Osteocyte (in vitro differentiated cells): ENCODE measurements at places on chromosomes 4 and X.

DNA sequence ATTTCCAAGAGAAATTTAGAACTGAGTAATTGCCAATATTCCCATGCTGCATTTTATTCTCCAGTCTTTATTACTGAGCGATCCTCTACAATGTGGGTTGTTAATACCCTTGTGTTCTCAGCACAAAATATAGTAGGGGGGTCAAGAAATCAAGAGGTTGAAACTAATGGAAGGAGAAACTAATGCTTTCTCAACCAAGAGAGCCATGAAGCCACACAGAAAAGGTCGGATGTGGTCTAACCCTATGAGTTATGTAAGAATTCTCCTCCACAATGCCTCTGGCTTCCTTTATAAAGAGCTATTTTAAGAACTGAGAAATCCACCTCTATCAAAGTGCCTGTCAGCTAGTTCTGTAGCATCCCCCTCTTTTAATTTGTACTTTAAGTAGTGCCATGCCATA, 268.5 kb downstream of the CHIC1 start:
- no peak for DNase-seq

DNA sequence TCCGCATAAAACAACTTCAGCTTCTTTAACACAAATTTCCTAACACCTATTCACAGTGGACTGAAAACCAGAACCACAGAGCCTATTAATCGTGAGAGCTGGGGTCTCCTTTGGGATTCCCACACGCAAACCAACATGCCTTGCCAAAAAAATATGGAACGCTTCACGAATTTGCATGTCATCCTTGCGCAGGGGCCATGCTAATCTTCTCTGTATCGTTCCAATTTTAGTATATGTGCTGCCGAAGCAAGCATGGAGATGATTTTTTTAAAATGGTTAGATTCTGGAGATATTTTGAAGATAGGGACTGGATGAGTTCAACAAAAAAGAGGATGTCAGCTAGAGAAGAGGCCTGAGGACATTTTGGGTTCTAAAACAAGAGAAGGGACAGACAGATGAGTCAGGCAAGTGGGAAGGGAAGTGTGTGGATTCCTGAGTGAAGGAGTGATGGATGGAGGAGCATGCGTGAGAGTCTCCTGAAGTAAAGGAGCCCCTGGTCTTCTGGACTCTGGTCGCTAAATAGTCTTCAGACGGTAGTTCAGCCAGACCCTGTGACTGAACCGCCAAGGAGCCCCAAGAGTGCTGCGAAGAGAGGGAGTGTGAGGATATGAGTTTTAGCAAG, 9.5 kb upstream of the GATA1 start:
- DNase-seq: no peak

DNA sequence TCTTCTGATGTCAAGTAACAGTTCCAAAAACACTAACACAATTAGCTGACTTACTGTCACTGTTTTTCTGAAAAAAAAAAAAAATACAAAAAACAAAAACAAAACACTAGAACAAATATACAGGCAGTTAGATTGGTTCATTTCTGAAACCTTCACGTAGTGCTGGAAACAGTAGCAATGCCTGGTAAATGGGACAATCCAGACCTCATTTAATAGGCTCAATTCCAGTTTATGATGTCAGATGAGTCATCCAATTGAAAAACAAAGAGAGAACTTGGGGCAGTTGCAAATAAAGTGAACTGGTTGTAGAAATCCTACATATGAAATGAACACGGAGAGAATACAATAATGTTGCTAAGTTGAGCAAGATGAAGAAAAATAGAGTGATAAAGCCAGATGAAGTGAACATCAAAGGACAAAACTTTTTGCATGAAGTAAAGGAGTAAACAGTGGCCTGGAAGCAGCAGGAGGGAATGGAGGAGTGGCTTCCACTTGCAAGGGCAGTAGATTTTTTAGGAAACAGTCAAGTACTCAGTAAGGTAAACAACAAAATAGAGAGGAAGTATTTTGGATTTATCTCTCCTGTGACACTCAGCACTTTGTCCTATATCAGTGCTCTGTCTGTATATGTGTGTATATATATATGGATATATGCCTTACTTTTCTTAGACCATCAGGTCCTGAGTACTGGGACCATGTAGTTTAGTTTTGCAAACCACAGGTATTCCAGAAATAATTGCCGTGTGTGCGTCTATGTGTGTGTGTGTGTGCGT, 39.3 kb upstream of the MAGEA10 start:
- DNase-seq: no peak

GRCh38 chr4:109408711-109409110, 24.9 kb upstream of the SEC24B start:
- DNase-seq: no peak

DNA sequence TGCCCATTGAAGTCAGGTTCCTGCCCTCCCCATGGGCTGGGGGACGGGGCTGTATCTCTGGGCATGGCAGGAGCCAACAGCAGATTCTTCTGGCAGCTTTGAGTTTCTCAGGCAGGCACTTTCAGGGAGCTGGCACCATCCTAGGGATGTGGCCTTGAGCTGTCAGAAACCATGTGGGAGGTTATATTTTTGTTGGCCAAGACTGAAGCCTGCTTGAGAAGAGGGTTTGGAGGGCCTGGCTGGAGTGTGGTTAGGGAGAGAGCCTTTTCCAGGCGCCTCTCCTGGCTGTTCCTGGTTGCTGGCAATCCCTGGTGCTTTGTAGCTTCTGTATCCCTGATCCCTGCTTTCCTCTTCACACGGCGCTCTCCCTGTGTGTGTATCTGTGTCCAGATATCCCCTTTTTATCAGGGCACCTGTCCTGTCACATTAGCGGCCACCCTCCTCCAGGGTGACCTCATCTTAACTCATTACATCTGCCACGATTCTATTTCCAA, 30.6 kb upstream of the SORCS2 start:
- no peak for DNase-seq

- no peak for DNase-seq
Measured at GRCh38 chrX:119401569-119401968, 2.4 kb downstream of the SLC25A43 start.

DNA sequence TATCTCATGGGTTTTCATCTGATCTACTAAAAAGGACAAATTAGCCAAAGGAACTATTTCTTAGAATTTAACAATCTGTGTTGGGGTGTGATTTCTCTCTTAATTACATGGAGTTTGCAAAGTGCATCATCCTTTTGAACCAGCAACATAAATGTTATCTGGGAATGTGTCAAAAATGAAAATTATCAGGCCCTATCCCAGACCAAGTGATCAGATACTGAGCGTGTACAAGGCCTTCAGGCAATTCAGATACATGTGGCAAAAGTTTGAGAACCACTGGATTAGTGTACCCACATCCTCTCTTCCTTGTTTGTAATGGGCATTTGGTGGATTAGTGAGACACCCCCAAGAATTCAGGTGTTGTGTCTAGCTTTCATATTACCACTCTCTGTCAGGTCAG, 3.8 kb downstream of the SH3D19 start:
- no peak for DNase-seq

- no peak for DNase-seq
Measured at GRCh38 chr4:187603093-187604025, 392.2 kb upstream of the ZFP42 start.

DNA sequence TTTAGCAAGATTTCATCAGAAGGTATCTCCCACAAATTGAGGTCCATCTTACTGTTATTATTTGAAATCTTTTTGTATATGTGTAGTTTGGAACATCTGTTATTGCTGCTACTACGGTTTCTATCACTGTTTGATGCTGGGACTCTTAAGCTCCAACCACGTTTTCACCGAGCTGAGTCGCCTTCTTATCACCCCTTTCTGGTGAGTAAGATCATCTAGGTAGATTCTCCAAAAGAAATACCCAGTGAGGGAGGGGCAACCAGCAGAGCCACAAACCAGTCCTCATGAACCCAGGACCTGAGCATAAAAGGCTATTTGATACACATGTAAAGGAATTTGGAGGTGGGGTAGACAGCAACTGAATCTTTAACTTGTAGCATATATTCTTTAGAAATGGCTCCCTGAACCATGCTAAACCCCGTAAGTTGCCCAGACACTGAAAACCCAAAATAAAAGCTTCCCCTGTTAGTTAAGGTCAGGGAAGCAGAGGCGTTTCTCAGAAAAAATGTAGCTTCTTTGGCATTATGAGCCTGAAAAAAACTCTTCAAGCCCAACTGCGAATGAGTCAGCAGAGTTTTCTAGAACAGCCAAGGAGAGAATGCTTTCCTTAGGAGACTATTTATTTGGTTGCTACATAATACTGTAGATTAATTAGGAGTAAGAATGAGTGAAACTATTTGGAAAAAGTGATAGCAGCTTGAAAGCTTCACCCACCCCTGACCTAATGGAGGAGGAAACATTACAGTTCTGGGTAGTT, 53.8 kb upstream of the ATXN3L start:
- DNase-seq: no peak

GRCh38 chr4:73865431-73866096, 3.6 kb upstream of the CXCL1 start:
- no peak for DNase-seq

GRCh38 chr4:8847331-8847730, 24.3 kb downstream of the HMX1 start:
- DNase-seq: peak; percentile 57

- DNase-seq: peak; percentile 92
Measured at GRCh38 chr4:140150886-140151698, 2.9 kb downstream of the MAML3 start.

DNA sequence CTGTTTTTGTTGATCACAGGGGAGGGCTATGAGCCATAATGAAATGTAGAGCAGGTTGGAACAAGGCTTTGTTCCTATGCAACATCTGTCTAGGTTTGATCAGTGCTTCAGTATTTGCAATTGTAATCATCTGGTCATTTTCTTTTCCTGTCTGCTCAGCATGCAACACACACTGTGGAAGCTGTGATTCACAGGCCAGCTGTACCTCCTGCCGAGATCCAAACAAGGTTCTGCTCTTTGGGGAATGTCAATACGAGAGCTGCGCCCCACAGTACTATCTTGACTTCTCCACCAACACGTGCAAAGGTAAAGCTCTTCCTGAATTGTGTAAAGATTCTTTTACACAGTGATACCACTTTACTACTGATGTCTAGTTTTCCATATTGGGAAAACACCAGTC, 181.9 kb upstream of the ANXA3 start:
- DNase-seq: no peak

DNA sequence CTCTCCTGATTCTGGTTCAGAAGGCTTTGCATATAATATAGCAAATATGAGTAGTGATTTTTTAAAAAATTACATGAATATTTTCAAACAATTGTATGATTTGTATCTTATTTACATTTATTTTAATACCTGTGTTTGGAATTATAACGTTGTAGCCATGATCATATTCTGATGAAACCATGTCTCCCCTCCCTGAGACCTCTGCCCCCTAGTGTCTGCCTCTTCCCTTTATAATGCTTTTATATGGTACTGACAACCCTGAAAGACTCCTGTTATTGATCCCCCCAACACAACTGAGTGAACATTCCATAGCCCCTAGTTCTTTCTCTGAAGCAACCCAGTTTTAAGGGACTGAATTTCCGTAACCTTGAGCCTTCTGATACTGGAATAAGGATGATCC, 187.4 kb downstream of the SOX3 start:
- no peak for DNase-seq

DNA sequence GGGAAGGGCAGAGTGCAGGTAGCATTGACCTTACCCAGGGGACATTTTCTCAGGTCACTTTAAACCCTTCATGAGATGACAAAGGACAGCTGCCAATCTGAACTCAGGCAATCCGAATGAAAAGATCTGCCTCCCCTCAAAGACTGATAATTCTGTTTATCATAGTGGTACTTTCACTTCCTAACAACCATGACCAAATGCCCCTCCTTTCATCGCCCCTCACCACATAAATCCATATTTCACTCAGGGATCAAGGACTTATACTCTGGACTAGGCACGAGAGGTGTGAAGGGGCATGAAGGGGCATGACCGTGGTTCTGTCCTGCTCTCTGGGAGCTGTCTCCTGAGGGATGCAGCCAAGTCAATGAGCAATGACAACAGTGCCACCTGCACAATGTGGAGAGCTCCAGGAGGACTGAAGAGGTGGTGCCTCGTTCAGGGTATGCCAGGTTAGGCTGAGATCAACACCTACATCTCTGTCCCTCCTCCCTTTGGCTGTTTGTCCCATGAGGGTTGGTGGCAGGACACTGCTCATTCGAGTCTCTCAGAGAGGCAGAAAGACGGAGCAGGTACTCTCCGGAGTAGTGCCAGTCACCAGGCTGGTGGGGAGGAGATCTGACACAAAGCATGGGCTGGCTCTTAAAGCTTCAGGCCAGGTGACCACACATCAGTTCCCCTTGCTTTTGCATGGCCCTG, 12.5 kb downstream of the HS3ST1 start:
- no peak for DNase-seq

DNA sequence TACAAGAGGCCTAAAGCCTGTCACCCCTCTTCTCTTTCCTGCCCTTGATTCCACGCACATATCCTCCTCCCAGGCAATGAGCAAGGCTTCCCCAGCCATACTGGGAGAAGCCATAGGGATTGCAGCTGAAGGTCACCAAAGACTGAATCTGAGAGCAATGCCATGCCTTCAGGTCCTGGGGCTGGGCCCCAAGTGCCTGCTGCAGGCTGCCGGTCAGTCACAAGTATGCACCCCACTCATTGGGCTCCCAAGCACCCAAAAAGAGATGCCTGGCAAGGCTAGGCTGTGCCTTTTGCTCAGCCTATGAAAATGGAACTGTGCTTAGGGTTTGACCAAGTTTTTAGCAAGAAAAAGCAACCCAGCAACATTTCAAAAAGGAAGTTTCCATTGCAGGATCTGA, 210.6 kb upstream of the MAMLD1 start:
- DNase-seq: peak; percentile 75
